Naive thymus-derived CD8-positive, alpha-beta T cell (primary cell): ENCODE measurements at places on chromosomes 7 and 10.

DNA sequence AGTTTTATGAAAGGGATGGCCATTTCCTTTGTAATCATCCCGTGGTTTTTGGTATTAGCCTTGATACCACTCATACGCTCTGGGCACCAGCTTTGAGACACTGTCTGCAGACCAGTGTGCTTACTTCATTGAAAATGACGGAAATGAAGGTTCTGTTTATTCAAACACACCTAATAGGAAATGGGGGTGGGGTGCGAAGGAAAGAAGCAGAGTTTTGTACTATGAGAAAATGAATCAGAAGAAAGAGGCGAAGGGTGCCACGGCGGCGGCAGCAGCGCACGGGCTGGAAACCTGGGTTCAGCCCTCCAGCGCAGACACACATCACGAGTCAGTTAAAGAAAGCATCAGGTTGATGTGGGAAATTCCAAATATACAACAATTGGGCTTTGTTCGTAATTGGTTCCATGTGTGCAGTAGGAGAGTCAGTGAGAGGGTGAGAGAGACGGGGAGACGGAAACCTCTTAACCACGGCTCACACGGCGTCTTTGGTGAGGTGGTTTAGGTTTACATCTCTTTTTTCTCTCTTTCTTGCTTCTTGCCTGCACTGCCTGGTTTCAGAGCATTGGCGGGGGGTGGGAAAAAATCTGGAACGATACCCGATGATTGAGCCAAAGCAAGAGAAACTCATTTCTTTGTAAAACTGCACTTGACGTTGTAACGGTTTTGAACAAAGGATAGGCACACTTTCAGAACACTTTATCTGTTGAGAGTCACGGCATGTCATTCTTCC lies 321.2 kb downstream of the FRMD4A start:
- DNase-seq: peak; percentile 68

GRCh38 chr7:143900230-143900766 lies 1.7 kb downstream of the TCAF1 start:
- DNase-seq: no peak

DNA sequence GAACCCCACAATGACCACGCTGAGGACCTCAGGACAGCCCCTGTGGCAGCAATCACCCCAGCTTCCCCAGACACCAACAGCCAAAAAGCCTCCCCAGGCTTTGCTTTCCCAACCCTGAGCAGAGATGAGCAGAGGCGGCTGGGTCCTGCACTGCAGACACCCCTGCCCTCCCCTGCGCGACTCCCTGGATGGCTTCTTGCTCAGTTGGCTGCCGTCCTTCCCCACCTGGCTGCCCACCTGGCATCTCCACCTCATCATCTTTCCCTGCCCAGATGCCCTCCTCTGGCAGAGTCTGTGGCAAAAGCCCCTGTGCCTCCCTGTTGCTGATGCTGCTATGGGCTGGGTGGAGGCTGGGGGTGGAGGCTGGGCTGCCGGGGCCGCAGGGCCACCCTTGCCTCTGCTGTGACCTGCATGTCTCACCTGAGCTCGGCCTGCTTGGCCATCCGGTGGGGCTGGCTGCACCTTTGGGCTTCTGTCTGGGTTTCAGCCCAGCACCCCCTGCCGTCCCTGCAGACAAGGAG lies 567.7 kb downstream of the TCERG1L start:
- no peak for DNase-seq

GRCh38 chr7:69781412-69781846 lies 183.2 kb downstream of the AUTS2 start:
- DNase-seq: no peak

DNA sequence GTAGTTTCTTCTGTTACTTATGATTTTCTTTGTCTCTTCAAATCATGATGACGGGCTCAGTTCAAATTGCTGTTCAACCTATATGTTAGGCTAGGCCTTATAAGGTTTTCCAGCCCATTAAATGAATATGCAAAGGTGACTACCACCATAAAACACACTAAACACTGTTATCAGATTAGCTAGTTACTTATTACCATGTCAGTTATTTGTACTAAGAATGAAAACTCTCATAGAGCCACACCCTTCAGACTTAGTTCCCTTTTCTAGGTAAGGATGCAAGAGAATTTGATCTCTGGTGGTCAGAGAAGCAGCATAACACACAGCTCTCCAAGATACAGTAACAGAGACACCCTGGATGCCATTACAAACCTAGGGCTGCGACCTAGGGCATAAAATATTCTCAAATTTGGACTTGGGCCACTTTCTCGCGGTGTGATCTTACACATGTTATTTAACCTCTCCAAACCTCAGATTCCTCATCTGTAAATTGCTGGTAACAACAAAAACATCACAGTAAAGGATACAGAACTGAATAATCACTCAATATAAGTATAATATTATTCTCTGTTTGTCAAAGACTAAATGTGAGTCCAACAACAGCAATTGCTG lies 35.6 kb downstream of the ANKMY2 start:
- DNase-seq: no peak

- no peak for DNase-seq
These were observed 101.3 kb downstream of the COL28A1 start for GRCh38 chr7:7434329-7434728.

DNA sequence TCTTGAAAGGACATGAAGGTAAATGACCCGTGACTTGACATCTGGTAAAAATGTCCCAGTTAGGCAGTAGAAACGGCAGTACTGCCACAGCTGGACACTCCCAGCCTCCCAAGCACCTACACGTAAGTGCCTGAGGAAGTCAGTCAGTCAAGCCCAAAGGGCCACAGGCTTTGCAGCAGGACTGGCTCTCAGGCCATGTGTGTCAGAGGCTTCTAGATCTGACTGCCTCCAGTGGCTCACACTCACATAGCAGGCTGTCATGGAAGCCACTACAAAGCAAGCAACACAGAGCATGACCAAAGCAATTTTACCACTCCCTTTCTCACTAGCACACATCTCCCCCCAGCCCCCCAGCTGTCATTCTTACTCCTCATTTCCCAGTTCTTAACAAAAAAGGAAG lies 17.8 kb upstream of the CCNJ start:
- DNase-seq: no peak

DNA sequence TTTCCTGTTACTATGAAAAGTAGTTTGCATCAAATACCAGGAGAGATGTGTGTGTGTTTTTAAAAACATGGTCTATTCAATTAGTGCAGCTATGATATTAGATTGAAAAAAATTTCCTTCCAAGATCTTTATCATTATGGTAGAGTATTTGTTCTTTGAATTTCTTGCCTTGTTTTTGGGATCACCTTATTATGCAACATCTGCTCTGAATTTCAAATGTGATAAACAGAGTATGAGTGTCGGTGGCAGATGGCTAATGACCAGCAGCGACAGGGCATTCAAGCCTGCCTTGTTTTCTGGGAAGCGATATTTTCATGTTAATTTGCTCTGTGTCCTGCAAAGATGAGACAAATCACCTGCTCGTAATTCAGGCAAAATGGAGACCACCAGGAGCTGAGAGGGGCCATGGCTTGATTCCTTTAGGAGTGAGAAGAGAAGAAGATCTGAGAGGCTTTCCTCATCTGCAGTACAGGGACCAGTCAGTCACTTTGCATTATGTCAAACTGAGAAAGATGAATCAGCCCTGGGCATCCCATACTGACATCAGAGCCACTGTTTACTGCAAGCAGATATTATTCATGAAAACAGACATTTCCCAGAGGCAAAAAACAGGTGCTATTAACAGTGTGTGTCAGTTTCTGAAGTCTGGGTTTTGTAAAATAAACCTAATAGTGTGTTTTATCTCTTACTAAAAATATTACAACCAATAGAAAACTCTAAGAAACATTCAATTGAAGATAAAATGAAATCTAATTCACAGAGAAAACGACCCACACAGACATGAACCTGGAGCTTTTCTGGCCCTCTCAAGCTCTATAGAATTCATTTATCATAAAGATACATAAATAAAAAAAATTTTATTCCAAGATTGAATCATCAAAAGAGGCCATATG lies 67.6 kb downstream of the CDK6 start:
- no peak for DNase-seq

DNA sequence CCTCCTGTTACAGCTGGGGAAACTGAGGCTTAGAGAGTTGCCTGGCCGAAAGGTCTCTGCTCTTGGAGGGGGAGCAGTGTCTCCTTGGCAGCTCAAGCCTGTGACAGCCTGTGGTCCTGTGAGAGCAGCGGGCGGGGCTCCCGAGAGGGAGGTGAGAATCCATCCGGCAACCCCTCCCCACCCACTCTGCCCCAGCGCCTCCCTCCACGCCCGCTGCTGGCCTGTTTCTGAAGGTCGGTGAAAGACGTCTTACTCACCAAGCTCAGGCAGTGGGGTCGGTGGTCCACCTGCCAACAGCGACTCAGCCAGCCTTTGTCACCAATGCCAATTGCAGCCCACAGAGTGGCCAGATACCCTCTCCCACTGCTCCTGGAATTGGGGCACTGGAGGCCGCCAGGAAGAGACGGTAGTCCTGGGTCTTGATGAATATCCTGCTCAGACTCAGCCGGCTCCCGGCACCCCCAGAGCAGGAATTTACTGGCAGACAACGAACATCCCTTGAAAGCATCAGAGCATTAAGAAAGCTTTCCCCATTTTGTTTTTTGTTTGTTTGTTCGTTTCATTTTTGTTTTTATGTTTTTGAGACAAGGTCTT lies 7.4 kb upstream of the TTYH3 start:
- no peak for DNase-seq

DNA sequence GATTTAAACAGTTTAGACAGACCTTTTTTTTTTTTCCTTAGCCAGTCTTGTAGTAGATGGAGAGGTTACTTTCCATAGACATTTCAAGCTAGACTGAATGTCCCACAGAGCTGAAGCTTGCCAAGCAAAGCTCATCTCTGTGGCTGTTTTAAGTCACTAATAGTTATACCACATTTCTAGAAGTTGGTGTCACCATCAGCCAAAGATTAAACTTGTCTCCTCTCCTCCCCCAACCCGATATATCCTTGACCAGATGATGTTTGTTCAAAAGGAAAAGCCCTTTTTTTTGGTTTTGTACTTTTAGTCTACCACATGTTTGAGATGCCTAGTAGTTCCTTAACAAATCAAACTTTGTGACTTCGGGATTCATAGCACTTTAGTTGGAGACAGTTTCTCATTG lies 66.1 kb downstream of the ADD3 start:
- no peak for DNase-seq

DNA sequence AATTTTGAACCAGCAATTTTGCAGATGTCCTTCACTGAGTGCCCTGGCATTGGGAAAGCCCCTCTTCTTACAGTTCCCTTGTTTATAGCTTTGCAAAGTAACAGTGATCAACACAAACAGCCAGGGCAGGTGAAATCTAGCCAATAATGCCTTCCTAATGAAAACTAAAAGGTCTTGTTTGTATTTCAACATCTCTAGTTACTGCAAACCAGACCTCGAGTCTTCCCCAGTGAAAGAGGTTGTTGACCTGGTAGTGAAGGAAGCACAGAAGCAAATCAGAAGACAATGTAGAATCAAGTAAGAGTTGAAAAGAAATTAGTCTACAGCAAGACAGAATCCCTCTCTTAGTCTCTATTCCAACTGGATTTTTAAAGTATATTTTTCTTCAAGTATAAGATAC lies 231.2 kb downstream of the SNX13 start:
- DNase-seq: no peak

DNA sequence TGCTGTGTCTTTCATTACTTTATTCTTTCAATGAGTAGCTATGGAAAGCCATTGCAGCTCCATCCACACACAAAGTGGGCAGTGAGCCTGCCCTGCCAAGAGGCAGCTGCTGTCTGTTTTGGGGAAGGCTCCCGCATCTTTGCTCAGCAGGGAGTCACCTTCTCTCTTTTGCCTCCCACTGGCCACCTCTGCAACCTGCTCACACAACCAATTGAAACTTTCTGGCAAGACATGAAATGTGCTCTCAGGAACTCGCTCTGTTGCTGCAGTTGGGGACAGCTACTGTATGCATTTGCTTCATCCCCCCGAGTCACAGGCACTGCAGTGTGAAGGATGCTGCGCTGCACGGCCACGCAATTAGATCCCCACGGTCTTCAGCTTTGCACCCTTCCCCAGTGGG lies 244.8 kb upstream of the NFE2L3 start:
- DNase-seq: no peak

- DNase-seq: peak; percentile 71
These were observed 1.7 kb upstream of the MYO1G start for GRCh38 chr7:44980393-44981034.

DNA sequence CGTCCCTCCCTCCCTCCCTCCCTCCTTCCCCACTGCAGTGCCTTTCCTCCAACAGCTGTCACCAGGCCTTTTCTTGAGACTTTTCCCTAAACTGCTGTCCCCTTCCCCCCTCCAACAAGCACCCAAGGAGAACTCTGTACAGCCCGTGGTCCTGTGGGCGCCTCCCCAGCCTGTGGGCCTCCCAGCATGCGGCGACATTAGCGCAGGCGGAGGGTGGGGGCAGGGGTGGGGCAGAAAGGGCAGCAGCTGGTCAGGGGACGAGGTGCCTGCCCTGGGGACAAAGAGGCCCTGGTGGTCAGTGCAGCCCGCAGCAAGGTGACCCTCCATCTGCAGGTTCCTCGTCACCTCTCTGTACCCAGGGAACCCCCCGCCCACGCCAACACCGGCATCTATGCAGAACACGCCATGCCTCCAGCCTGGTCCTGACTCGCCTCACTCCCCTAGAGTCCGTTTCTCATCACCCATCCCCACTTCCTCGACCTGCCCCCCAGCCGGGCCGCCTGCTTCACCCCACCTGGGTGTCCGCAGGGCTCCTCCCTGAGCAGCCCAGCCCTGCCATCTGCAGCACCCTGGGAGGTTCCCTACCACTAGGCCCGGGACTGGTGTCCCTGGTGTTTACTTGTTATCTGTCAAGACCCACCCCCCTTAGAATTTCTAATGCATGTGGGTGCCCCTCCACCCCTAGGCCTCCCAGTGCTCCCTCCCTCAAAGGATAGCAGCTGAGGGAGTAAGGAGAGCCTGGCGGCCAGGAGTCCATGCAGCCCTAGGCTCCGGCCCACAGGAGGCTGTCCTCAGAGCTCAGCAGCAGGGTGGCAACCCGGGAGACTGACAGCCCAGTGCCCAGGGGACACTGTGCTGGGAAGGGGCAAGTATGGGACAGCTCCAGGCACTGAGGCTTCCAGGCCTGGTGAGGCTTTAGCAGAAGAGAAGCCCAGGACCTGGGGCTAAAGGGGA lies 147.8 kb downstream of the ARHGAP22 start:
- DNase-seq: no peak

- DNase-seq: no peak
These were observed 372.3 kb upstream of the NRP1 start for GRCh38 chr10:33706746-33707145.

- DNase-seq: no peak
These were observed 29.5 kb downstream of the SMNDC1 start for GRCh38 chr10:110275128-110275729.
